ENCODE measurements at places on chromosomes 3 and 15.
A peak's percentile ranks its signal among the peaks of the same experiment; 100 is the strongest.

DNA sequence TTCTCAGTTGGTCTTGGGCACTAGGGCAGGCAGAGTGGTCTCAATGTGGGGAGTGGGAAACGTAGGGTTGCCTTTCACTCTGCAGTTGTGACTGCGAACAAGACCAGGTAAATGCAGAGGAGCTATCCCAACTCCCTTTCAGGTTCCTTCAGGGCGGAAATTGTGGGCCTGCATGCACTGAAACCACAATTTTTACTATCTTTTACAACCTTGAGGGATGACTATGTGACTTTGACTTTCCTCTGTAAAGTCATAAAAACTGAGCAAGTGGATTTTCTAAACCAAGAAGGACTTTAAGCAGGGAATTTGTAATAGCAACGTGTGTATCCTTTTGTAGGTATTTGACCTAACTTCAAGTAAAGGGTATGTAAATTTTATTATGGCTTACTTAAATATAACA is 171.4 kb upstream of the CADPS start:
- no peak for DNase-seq

DNA sequence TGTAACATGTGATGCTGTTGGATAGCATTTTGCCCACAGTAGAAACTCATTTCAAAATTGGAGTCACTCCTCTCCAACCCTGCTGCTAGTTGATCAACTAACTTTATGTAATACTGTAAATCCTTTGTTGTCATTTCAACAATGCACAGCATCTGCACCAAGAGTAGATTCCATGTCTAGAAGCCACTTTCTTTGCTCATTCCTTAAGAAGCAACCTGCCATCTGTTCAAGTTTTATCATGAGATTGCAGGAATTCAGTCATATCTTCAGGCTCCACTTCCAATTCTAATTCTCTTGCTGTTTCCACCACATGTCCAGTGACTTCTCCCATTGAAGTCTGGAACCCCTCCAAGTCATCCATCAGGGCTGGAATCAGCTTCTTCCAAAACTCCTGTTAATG is 42.9 kb downstream of the AKAP13 start:
- no peak for DNase-seq

GRCh38 chr15:99014803-99015697 is 7.5 kb upstream of the PGPEP1L start:
- no peak for DNase-seq

DNA sequence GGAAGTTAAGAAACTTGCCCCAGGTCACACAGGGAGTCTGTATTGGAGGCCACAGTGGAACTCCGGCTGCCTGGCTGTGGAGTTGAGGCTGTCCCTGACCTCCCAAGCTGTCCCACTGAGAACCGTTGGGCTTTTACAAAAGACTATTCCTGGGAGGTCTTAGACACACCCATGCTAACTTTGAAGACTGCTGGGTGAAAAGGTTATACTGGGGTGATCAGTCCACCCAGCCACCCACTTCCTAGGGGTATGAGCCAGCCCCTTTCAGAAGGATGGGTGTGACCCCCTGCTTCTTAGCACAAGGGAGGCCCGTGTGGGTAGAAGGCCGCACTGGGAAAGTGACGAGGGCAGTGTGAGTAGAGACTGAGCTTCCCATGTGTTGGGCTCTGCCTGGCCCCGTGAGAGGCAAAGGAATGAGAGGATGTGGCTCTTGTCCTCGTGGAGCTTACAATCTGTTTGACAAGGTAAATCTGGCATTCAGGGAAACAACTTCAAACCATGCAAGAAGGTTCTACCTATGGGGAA is 19.0 kb downstream of the MRAS start:
- DNase-seq = no peak

DNA sequence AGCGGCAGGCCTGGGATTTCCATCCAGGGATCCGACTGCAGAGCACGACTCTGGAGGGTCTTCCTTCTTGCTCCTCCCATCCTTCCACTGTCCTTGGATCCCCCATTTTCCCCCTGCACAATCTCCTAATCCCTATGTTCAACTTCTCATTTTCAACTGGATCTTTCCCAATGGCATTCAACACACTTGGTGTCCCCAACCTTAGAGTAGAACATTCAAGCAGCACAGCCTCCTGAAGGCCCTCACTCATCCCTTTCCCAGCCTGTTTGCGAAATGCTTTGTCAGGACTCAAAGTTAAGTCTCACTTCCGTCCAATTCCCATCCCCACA is 32.3 kb downstream of the RPN1 start:
- no peak for DNase-seq

- DNase-seq = no peak
Measured at GRCh38 chr3:14166877-14167603, 11.4 kb downstream of the XPC start.

DNA sequence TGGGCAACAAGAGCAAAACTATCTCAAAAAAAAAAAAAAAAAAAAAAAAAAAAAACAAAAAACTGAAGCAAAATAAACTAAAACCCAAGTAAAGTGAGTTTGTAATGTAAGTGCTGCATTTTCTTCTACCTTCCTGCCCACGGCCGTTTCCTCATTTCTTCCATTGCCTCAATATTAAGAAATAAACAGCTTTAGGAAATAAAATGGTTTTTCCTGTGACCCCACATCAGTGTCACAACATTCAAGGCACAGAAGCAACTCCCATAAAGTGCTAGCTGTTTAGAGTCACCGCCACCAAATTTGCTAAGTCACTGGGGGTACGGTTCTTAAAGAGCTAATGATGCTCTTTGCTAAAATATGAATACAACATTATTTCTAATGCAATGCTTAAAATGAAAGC is 3.3 kb downstream of the PKM start:
- DNase-seq = no peak

DNA sequence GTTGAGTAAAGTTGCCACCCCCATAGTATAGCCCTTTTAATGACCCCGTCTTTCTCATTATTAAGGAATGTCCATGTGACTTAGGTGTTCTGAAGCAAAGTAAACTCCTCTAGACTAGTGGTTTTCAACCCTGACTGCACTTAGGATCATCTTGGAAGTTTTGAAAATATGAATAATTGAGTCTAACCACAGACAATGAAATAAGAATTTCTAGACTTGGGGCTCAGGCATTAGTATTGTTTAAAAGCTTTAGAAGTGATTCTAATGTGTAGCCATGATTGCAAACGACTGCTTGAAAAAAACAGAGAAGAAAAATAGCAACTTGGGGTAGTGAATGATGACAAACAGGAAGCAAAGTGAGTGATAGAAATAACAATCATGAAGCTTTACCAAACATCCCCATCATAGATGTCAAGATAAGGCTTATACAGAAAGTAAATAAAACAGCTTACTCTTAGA is 35.0 kb downstream of the ALCAM start:
- no peak for DNase-seq

- no peak for DNase-seq
Measured at GRCh38 chr3:128568602-128569490, 75.8 kb upstream of the GATA2 start.

GRCh38 chr3:126448136-126448892 is 27.4 kb downstream of the ZXDC start:
- peak; percentile 78 for DNase-seq

GRCh38 chr15:31362886-31363285 is 36.3 kb downstream of the KLF13 start:
- no peak for DNase-seq

- DNase-seq = no peak
Measured at GRCh38 chr3:148147903-148148302, 549.8 kb upstream of the AGTR1 start.

- DNase-seq = no peak
Measured at GRCh38 chr15:47429376-47429775, 287.9 kb upstream of the SEMA6D start.

GRCh38 chr3:113005611-113006010 is 14.8 kb downstream of the GTPBP8 start:
- DNase-seq = no peak

DNA sequence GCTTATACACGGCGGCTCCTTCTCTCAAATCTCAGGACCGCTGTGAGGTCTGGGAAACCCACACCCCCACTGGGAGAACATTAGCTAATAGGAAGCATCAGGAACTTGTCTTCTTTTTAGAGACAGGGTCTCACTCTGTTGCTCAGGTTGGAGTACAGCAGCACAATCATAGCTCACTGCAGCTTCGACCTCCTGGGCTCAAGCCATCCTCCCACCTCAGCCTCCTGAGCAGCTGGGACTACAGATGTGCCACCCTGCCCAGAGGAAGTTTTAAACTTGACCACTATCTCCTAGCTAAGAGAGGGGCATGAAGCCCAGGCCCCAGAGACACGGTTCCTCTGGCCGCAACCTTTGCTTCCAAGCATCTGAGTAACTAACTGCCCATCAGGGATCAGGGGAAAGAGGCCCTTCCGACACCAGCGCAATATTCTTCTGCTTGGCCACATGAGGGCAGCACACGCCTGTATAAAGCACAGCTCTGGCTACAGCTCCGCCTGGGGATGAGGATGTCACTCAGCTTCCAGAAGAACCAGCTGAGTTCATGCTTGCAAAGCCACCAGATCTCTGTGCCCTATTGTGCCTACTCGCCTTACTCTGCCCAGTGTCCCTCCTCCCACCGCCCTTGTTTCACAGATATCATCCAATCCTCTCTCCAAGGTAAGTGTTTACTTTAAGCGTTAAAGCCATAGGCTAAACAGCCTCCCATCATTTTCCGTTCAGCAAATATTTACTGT is 57.6 kb upstream of the SLC6A11 start:
- no peak for DNase-seq

- no peak for DNase-seq
Measured at GRCh38 chr3:117405359-117405758, 695.8 kb downstream of the TUSC7 start.

GRCh38 chr15:78149805-78150751 is 916 bp downstream of the IDH3A start:
- DNase-seq = no peak

DNA sequence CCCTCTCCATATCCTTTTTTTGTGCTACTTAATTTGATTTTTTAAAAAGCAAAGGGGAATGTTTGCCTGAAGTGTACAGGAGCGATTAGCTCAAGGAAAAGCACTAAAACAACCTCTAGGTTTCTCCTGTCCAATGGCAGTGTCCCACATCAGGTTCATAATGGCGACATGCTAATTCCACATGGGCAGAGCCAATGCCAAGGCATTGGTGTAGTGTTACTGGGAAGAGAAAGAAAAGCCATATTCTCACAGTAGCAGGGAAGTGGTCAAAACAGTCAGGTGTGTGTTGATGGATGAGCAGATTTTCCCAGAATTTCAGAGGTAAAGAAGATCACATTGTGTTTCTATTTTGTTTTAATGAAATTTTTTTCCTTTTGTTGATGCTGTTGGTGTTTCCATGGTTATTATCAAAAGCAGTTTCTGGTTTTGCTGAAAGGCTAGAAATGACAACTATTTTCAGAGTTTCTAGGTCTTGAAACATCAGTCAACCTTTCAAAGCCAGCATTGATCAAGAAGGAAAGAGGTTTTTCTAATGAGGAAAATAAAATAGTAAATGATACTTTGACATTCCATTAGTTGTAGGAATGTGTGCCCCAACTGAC is 65.2 kb downstream of the FNDC3B start:
- DNase-seq = no peak

GRCh38 chr3:78858910-78859309 is 908.9 kb downstream of the ROBO1 start:
- no peak for DNase-seq

- no peak for DNase-seq
Measured at GRCh38 chr3:69033470-69033869, 18.7 kb downstream of the TMF1 start.

DNA sequence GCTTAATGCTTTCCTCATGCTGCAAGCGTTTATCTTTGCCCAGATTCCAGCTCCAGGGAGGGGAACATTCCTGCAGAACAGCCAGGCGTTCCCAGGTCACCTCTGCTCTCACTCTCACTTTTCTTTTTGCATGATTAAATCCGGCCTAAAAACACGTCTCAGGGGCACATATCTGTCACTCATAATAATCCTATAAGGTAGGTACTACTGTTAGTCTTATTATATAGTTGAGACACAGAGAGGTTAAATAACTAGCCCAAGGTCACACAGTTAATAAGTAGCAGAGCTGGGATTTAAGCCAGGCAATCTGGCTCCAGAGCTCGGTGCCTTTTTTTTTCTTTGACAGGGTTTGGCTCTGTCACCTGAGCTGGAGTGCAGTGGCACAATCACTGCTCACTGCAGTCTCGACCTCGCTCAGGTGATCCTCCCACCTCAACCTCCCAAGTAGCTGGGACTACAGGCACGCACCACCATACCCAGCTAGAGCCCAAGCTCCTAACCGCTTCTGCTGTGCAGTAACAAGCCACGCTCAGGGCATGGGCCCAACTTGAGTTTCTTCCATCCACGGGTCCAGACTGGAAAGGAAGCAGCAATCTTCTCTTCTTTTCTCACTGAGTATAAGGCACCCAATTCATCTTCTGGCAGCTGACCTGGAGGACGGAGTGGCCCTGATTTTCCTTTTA is 96.5 kb downstream of the LIPC start:
- DNase-seq = no peak

GRCh38 chr3:59064276-59064675 is 14.5 kb upstream of the CFAP20DC start:
- no peak for DNase-seq

DNA sequence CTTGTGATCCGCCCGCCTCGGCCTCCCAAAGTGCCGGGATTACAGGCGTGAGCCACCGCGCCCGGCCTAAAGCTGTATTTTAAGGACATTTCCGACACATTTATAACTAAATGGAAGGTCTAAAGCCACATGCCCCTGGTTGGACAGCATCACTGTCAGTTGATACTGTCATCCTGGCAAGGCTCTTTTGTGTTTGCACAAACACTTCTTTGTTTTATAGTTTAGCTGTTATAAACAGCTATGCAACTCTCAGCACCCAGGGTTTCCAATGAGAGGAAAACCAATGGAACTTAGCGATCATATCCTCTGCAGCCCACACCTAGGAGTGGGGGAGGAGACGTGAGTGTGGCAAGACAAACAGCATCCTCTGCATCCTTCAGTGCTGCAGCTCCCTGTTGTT is 19.7 kb downstream of the NIPA1 start:
- no peak for DNase-seq

DNA sequence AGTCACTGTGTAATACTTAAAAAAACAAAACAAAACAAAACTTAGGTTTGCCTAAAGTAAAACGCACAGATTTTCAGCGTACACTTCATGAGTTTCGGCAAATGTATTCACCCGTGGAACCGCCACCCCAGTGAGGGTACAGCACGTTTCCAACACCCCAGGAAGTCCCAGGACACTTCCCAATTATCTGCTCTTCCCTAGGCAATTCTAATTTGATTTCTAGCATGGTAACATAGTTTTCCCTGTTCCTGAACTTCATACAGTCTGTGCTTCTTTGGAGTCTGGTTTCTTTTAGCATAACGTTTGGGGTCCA is 497 bp upstream of the CLASP2 start:
- DNase-seq = no peak

DNA sequence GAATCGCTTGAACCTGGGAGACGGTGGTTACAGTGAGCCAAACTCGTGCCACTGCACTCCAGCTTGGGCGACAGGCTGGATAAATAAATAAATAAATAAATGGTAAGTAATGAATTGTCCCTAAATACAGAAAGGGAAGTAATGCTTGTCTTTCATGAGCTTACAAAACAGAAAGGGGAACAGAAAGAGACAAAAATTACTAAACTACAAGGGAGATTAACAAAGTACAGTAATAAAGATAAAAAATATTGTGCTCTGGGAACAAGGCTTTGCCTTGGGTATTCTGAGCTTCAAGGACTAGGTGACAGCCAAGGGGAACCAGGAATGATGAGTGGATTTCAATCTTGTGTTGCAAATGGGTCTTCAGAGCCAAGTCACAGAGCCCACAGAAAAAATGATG is 9.2 kb upstream of the HLTF start:
- no peak for DNase-seq

GRCh38 chr3:101853982-101854381 is 4.7 kb downstream of the NFKBIZ start:
- DNase-seq = no peak

GRCh38 chr15:63805993-63806980 is 27.5 kb downstream of the HERC1 start:
- no peak for DNase-seq

Data from NCI-H1694 (cell line).